ENCODE measurements at places on chromosomes 6 and 20.

- peak; percentile 40 for DNase-seq
Measured at GRCh38 chr20:49505518-49505917, 23.1 kb upstream of the KCNB1 start.

- DNase-seq: peak; percentile 48
Measured at GRCh38 chr6:134063121-134063965, 10.9 kb upstream of the SLC2A12 start.

DNA sequence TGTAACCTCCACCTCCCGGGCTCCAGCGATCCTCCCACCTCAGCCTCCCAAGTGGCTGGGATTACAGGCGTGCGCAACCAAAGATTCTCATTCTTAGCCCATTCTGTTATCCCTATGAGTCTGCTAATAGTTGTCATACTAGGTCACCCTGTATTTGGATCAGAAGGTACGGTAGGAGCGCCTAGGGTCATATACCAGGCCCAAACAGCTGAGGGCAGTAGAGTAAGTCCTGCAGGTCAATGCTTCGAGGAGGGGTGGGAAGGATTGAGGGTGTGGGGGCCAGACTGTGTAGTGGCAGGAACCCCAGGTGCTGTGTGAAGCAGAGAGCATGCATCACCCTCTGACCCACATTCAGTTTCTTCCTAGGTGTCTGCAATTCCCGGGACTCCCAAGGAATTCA lies 22.7 kb upstream of the POU5F1 start:
- no peak for DNase-seq

DNA sequence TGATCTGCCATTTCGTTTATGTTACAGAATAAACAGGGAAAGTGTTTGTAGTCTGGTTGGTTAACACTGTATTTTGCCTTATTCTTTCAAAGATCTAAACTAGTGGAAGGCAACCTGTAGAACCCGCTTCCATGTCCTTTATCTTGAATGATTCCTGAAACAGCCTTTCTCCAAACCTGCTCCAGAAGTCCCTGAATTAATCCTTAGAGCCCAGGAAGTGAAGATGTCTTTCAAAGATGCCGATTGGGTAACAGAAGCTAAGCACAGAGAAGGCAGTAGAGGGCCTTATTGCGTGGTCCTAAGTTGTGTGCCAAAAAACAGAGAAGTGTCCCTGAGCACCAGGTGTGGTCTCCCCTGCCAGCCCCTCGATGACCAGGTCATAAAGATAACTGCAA lies 19.2 kb upstream of the ZSCAN16 start:
- DNase-seq: no peak

DNA sequence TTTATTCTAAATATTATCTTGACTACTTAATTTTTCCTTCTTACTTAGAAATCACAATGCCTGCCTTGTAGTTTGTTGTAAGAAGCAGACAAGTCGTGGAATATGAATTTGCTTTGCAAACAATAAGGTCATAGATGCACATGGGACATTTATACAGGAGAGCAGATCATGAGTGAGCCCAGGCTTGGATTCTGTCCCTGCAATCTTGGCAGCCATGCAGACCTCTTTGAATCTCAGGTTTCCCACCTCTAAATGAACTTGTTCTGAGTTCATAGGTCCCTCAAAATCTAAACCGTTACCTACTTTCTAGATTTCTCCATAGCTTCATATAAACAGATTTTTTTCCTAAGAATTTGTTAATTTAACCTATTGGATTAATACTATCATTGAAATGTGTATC lies 19.5 kb downstream of the KIAA0408 start:
- no peak for DNase-seq

DNA sequence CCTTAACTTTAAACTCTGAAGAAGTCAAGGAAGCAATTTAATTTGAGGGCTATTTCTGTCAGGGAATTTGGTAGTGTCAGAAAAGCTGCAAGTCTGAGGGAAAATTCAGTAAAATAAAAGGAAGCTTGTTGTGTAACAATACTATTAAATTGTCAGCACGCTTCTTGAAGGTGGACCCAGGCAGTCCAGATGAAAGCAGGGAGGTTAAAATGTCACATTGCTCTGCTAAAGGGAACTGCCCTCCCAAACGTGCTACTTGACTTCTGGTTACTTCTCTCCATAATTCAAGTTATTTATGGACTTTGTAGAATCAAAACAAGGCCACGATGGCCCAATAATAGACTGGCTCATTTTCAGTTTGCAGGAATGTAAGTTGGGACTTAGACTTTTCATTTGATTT lies 28.2 kb upstream of the ARMC2 start:
- no peak for DNase-seq

DNA sequence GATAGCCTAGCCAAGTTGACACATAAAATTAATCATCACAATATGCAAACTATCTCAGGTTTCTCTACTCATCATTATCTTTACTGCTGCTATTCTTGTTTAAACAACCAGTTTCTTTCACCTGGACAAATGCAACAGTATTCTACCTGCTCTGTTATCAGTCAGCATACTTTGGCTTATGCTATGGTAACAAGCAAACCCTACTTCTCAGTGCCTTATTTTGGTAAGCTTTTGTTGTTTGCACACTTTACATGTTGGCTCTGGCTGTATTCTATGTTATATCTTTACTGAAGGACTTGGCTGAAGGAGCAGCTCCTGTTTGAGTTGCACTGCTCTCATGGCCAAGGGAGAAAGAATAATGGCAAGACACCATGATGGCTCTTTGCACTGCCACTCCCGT lies 463.1 kb downstream of the EPM2A start:
- DNase-seq: no peak

DNA sequence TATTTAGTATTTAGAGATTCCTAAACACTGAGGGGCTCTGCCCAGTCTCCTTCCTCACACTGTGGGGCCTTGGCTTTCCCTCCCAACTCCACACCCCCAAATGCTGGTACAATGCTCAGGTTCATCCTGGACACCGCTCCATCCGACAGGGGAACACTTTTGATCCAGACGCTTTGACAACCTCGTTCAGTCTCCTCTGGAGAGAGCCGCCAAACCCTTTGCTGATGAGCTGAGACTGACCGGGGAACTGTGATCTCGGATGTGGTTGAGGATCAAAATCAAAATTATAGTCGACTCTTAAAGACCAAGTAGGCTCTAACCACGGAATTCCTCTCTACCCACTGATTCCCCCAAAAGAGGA lies 38.8 kb upstream of the HLA-E start:
- no peak for DNase-seq

- no peak for DNase-seq
Measured at GRCh38 chr6:122081921-122082320, 317.5 kb upstream of the HSF2 start.

- DNase-seq: no peak
Measured at GRCh38 chr6:36668591-36668990, 9.9 kb upstream of the CDKN1A start.

- DNase-seq: no peak
Measured at GRCh38 chr6:144065213-144065660, 30.1 kb downstream of the SF3B5 start.

GRCh38 chr6:27601668-27602254 lies 128.9 kb upstream of the ZNF184 start:
- DNase-seq: no peak

DNA sequence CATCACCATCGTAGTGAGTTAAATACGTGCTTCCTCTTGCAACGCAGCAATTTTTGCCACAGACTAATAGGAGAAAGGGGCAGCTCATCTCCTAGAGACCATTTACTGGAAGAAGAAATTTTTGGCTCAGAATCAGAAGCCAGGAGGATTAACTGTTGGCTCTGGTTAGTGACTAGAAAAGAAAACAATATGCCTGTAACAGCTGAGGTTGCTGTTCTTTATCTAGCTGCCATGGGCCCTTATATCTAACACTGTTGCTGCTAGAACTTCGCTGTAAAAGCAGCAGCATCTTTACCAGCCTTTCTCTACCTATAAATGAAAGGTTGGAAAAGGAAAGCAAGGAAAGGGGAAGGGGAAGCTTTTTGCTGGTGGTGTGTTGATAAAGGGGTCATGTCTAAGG lies 65.9 kb downstream of the FAM135A start:
- peak; percentile 42 for DNase-seq

DNA sequence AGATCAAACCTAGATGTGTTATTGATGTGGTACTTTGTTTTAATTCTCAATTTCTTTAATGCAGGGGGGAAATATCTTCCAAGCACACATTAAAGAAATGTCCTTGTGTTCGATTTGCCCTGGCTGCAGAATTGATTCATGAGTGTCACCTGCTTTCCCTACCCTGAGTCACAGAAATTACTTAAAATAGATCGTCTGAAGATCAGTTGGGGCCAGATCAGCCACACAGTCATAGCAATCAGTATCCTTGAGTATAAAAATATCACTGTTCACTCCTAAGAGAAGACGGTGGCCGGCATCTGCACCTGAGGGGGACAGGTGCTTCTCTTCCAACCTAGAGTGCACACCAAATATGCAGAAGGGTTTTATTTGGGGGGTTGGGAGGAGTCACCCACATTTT lies 115.2 kb upstream of the RIN2 start:
- DNase-seq: no peak

GRCh38 chr20:46291401-46291800 lies 16.9 kb downstream of the CDH22 start:
- DNase-seq: no peak

DNA sequence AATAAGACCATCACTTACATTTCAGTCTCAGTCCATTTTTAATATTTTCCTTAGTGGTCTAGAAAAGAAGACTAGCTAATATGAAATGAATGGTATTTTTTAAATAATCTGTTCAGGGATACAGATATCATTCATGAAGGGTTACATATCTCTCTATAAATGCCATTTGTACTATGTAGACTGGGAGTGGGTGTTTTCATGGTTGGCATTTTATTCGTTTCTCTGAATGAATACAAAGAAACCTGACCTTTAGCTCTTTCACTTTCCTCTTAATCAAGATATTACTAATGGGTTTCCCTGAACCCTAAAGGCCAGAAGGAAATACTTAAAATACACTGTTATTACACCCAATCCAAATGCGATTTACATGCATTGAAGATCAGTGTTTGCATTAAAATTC lies 788.9 kb downstream of the TBC1D32 start:
- no peak for DNase-seq

DNA sequence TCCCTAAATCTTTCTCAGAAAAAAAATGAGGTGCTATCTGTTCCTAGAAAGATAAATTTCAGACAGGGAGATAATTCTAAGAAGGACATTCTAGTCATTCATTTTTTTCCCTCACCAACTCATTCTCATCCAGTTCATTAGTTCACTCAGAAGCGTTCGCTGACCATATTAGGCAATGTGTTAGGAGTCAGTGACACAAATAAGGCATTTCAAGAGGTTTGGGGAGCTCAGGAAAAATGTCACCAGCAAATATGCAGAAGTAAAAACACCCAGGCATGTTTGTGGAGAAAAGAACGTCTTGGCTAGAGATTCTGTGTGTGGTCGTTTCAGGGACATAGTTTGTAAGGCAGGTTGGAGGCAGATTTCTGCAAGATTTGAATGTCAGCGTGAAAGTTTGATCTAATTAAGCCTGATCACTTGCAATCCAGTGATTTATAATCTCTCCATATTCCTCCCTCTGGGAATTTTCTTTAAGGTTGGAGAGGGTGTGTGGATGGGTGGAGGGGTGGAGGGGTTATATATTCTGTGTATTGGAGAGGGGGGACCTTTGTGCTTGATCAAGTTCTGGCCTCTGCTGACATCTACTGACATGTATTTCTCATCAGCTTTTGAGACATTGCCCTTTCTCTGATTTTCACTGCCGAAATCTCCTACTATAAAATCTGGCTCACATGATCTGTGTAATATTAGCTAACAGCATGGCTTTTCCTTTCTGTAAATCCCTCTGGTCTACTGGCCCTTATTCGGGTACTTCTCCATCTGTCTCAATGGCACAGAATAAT lies 3.6 kb downstream of the MYCT1 start:
- no peak for DNase-seq

DNA sequence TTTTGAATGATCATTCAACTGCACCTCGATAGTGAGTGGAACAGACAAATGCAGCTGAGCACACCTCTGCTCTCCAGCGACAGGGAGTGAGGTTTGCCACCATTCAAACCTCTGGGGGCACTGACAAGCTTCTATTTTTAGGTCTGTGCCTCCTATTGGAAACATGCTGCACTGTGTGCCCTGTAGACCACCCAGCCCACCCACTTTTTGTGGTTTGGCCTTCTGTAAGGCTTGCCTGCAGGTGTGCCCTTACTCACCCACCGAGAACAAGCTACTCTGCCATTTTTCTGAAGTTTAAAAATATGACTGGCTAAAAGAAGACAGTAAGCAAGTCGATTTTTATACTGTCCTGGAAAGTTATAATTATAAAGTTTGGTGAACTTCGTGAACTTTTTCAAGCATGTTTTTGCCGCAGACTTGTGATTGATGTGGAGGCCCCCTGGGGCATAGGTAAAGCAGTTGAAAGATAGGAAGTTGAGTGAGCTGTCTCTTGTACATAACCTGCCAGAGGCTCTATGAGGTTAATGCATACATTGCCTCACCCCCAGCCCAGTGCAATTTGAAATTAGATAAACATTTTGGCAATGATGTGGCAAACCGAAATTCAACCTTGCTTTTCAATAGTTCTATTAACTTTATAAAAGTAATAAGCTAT lies 53.8 kb downstream of the ADGRG6 start:
- DNase-seq: no peak

DNA sequence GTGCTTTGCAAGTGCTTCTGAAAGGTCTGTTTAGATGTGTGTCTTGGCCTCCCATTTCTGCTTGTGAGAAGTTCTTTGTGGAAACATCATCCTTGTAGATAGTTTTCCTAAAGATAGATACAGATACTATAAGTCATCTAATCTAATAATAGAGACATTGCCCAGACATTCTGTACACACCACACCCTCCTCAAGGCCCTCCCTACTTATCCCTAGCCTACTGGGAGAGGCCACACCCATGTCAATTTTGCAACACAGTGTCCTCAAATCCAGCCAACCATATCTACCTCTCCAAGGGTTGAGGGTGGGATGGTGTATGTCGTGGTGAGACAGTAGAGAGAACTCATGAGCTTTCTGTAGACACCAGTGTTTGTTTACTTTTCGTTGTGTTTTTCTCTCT lies 6.2 kb downstream of the KDM1B start:
- no peak for DNase-seq

- DNase-seq: no peak
Measured at GRCh38 chr20:33751775-33752174, 20.0 kb downstream of the ZNF341 start.

- DNase-seq: no peak
Measured at GRCh38 chr20:63941282-63942081, 14.7 kb downstream of the UCKL1 start.

GRCh38 chr6:79267128-79267527 lies 32.6 kb upstream of the HMGN3 start:
- no peak for DNase-seq

GRCh38 chr6:109962271-109962670 lies 15.8 kb upstream of the GPR6 start:
- DNase-seq: no peak

GRCh38 chr20:34624629-34625028 lies 52.3 kb downstream of the PIGU start:
- no peak for DNase-seq
